ENCODE measurements at places on chromosomes 6 and 20. TPM values are rescaled to one million over a fixed set of nuclear protein-coding genes. Genes with fewer than 3 reads are reported as not detected.
A peak's percentile ranks its signal among the peaks of the same experiment; 100 is the strongest.

The LY6G6D gene
- not detected for polyA plus RNA-seq

- no peaks in the 10 kb centered on the region for H3K4me1 ChIP-seq
- H3K27ac ChIP-seq, result no peak overlapping the region
- no peaks in the 10 kb centered on the region for H3K36me3 ChIP-seq
- H3K27me3 ChIP-seq, result peaks cover 1% of the 10 kb centered on the region
- no peak for DNase-seq
Measured at GRCh38 chr6:85113934-85114580, 335.8 kb upstream of the NT5E start.

DNA sequence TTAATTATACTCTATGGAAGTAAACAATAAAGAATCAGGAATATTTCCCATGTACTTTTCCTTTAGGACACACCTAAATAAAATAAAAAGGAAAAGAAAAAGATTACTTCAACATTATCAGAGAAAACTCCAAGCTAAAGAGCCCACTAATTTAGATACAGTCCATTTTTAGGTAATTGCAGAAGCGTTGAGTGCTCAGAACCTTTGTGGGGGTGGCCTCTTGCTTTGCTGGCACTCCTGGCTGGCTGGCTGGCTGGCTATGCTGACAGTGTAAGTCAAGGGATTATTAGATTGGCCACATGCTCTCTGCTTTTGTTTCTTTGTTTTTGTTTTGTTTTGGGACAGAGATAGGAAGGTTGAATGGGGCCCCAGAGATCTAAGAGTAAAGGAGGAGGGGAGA is at the start of gene GJE1:
Gene GJE1, plus strand, starts transcription at position 301 of the 400 bp plus-strand sequence. CDS start 234 bp downstream, outside the sequence.
- H3K4me1 ChIP-seq, result no peaks in the 10 kb centered on the region
- no peak within 1 kb of the TSS for H3K4me3 ChIP-seq
- no peak within 1 kb of the TSS for H3K27ac ChIP-seq
- no peak for DNase-seq

DNA sequence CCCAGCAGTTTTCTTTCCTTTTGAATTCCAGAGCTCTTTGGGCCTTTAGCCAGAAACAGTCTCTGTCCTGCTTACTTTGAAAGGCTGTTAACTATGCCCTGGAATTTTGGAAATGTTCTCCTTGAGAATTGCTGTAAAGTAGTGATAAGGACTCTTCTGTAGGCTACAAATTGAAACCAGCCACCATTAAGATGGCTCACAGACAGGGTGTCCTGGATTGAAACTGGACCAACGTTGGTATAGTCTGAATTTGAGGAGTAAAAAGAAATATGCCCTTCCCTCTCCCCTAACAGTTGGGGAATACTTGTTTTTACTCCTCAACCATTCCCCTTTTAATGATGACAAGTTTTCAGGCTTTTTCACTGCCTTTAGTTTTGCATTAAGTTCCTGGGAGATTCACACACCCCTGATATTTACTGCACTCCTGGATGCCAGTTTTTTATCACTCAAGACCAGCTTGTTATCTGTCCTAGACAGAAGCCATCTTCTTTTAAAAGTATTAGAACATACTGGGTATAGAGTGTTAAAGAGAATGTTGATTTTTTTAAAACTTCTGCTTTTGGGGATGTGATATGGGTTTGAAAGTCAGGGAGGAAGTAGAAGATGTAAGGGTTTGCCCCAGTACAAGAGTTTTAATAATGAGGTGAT is 21.9 kb downstream of the TOP1 start:
- H3K36me3 ChIP-seq, result no peaks in the 10 kb centered on the region
- H3K4me1 ChIP-seq, result peaks cover 92% of the 10 kb centered on the region
- peak overlapping the region; percentile 31 for H3K4me3 ChIP-seq
- DNase-seq, result no peak
- peaks cover 2% of the 10 kb centered on the region for H3K27me3 ChIP-seq
- H3K27ac ChIP-seq, result peak overlapping the region; percentile 31

The PRDM1 gene
- polyA plus RNA-seq, result 77.0 TPM

- peaks cover 19% of the 10 kb centered on the region for H3K4me1 ChIP-seq
- no peak for DNase-seq
- no peak overlapping the region for H3K27ac ChIP-seq
- H3K36me3 ChIP-seq, result no peaks in the 10 kb centered on the region
- H3K27me3 ChIP-seq, result peaks cover 8% of the 10 kb centered on the region
Measured at GRCh38 chr20:547394-547793, 3.8 kb upstream of the CSNK2A1 start.

DNA sequence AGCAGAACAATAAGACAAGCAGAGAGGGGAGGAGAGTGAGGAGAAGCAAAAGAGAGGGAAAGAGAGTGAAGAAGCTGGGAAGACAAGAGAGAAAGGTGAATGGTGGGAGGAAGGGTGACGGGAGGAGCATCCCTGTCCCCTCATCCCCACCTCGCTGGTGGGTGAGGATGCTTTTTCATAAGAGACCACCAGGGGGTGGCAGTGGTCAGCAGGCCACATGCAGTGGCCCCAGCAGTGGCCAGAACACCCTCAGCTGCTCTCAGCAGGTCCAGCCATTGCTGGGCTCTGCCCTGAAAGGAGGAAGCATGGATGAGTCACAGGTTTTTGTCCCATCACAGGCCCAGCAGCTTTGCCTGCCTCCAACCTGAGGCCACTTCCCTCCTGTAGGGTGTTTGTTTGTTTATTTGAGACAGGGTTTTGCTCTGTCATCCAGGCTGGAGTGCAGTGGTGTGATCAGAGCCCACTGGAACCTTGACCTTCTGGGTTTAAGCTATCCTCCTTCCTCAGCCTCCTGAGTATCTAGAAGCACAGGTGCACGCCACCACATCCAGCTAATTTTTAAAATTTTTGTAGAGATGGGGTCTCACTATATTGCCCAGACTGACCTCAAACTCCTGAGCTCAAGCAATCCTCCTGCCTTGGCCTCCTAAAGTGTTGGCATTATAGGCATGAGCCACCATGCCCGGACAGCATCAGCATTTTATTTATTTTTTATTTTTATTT is 24.0 kb downstream of the FGD2 start:
- peak; percentile 61 for DNase-seq
- no peak overlapping the region for H3K4me3 ChIP-seq
- H3K27me3 ChIP-seq, result peaks cover 2% of the 10 kb centered on the region
- peak overlapping the region; percentile 75 for H3K27ac ChIP-seq
- H3K4me1 ChIP-seq, result peaks cover 61% of the 10 kb centered on the region

GRCh38 chr20:17895641-17896171 is 72.9 kb downstream of the SNX5 start:
- peak overlapping the region; percentile 61 for H3K4me3 ChIP-seq
- no peak for DNase-seq
- no peak overlapping the region for H3K27ac ChIP-seq
- peaks cover 11% of the 10 kb centered on the region for H3K27me3 ChIP-seq
- H3K4me1 ChIP-seq, result peaks cover 14% of the 10 kb centered on the region

DNA sequence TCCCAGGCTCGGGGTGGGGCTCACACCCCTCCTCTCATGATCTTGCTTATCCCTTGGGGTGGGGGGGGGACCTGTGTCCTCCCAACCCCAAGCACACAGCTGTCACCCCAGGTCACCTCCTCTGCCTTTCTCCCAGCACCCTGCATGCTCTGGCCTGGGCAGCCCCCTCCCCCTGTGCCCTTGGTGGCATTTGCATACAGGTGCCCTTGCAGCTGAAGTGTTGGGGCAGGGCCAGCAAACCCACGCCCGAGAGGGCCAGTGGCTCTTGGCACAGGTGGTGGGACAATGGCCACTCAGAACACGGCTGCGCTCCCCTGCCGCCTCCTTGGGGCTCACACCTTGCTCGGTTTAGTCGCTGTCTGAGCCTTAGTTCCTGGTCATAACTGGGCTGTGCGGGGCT is 11.3 kb upstream of the MYT1 start:
- peaks cover 2% of the 10 kb centered on the region for H3K27me3 ChIP-seq
- H3K4me1 ChIP-seq, result no peaks in the 10 kb centered on the region
- no peak for DNase-seq
- H3K36me3 ChIP-seq, result no peaks in the 10 kb centered on the region

The PLEKHG1 gene
- polyA plus RNA-seq, result 0.29 TPM

- H3K4me1 ChIP-seq, result peaks cover 11% of the 10 kb centered on the region
- H3K4me3 ChIP-seq, result no peak overlapping the region
- no peaks in the 10 kb centered on the region for H3K36me3 ChIP-seq
- no peaks in the 10 kb centered on the region for H3K27me3 ChIP-seq
- DNase-seq, result no peak
Measured at GRCh38 chr20:33694639-33695012, 8.4 kb upstream of the E2F1 start.

DNA sequence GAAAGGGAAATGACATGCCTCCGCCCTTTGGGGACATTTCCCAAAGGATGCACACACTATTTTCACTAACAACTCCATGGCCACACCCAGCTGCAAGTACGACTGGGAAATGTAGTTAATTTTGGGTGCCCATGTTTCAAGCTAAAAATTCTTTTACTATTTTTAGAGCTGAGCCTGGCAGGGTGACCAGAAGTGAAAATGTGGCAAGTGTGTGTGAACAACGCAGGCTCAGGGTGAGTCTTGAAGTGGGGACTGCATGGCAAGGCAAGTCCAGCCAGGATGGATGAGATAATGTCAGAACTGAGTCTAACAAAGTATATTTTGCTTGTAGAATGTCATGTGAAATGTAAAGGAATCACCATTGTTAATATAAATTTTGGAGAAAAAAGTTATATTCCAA is 17.0 kb upstream of the CD109 start:
- no peak overlapping the region for H3K4me3 ChIP-seq
- peaks cover 11% of the 10 kb centered on the region for H3K27me3 ChIP-seq
- no peaks in the 10 kb centered on the region for H3K4me1 ChIP-seq
- no peaks in the 10 kb centered on the region for H3K36me3 ChIP-seq
- no peak overlapping the region for H3K27ac ChIP-seq

DNA sequence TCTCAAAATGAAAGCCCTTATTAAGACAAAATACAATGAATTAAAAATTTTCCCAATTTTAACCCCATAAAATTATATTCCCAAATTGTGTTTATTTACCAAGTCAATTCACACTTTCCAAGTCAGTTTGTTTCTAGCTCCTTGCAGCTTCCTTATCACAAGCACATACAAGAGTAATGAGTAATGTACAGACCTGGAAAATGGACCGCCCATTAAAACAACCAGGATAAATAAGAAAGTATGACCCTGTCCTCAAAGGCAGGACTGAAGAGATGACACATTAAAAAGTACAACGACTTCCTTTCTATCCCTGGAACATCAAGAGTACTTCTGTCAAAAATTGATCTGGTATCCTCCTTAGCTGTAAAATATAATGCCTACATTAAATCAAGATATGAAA is 47.1 kb upstream of the TMX4 start:
- DNase-seq, result no peak
- peaks cover 3% of the 10 kb centered on the region for H3K36me3 ChIP-seq
- H3K4me1 ChIP-seq, result no peaks in the 10 kb centered on the region
- no peak overlapping the region for H3K27ac ChIP-seq
- H3K4me3 ChIP-seq, result no peak overlapping the region
- peaks cover 13% of the 10 kb centered on the region for H3K27me3 ChIP-seq

DNA sequence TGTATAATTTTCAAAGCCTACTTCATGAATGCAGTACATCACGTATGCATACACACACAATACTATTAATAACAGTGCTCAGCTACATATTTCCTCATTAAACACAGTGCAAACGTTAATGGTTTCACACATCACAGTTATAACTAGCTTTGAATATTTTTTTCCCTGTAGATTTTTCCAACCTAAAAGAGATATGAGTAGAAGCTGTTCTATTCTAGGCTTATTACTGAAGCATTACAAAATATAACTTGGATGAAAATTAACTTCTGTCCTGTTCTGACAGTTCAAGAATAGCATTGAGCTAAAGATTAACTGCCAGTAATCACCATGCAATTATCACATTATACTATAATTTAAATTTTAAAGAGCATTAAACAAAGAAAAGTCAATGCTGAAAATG is 6.2 kb downstream of the LMBRD1 start:
- H3K4me3 ChIP-seq, result no peak overlapping the region
- peaks cover 17% of the 10 kb centered on the region for H3K36me3 ChIP-seq
- peaks cover 1% of the 10 kb centered on the region for H3K27me3 ChIP-seq
- no peak overlapping the region for H3K27ac ChIP-seq

The RUNX2 gene
- 2.6 TPM for polyA plus RNA-seq

GRCh38 chr6:142326540-142326939 is 24.7 kb downstream of the ADGRG6 start:
- no peaks in the 10 kb centered on the region for H3K27me3 ChIP-seq
- no peaks in the 10 kb centered on the region for H3K4me1 ChIP-seq
- H3K27ac ChIP-seq, result no peak overlapping the region
- H3K4me3 ChIP-seq, result no peak overlapping the region
- DNase-seq, result no peak
- H3K36me3 ChIP-seq, result no peaks in the 10 kb centered on the region

GRCh38 chr6:20058121-20058905 is 154.0 kb downstream of the MBOAT1 start:
- H3K27me3 ChIP-seq, result peaks cover 3% of the 10 kb centered on the region
- H3K4me1 ChIP-seq, result peaks cover 31% of the 10 kb centered on the region
- H3K36me3 ChIP-seq, result no peaks in the 10 kb centered on the region
- H3K4me3 ChIP-seq, result no peak overlapping the region
- no peak overlapping the region for H3K27ac ChIP-seq

DNA sequence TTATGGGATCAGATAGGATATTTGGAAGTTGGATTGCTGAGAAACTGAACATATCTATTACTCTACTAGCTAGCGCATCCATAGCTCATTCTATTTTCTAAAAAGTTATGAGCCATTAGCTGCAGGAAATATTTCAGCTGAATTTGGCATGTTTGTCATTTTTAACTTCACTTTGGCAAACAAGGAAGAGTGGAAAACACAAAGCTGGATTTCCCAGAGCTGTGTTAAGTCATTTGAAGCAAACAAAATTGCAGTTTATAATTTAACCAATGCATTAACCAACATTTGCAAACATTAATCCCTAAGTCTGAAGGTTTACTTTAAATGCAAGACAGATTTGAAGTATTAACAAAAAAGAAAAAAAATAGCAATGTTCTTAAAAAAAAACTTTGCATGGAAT is 1.2 kb downstream of the ALDH8A1 start:
- no peaks in the 10 kb centered on the region for H3K4me1 ChIP-seq
- H3K27ac ChIP-seq, result no peak overlapping the region
- no peak for DNase-seq
- H3K4me3 ChIP-seq, result no peak overlapping the region

DNA sequence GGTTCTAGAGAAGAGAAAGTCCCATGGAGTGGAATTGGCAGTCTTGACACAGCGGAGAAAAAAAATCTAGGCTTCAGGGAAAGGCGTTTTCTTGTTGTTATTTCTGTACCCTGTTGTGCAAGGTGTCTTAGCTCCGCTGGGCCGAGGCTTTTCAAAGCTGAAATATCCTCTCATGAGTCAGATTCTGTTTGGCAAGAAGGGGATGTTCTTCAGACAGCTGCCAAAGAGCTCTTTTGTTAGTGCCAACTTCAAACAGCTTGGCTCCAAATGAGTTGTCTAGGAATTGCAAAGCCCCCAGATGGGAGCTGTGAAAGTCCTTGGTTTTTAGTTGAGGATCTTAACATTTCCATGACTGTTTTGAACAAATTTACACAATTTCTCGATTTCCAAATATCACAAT is 45.6 kb downstream of the LRRN4 start:
- DNase-seq, result no peak
- no peak overlapping the region for H3K4me3 ChIP-seq
- no peak overlapping the region for H3K27ac ChIP-seq

The MARCKS gene
- 0.12 TPM for polyA plus RNA-seq

- H3K36me3 ChIP-seq, result peaks cover 3% of the 10 kb centered on the region
- H3K4me1 ChIP-seq, result peaks cover 62% of the 10 kb centered on the region
- no peak overlapping the region for H3K27ac ChIP-seq
- peak; percentile 43 for DNase-seq
- H3K4me3 ChIP-seq, result peak overlapping the region; percentile 41
Measured at GRCh38 chr20:38726804-38727606, 2.7 kb downstream of the SLC32A1 start.
